Skin of body (tissue), 3 donors: ENCODE measurements at places on chromosomes 1 and 21. TPM values are rescaled to one million over a fixed set of nuclear protein-coding genes. Genes with fewer than 3 reads are reported as not detected.

GRCh38 chr21:33401630-33401992, 1.6 kb upstream of the IFNGR2 start:
- DNase-seq, result peak; percentile 86

GRCh38 chr1:14103878-14104430, 404.0 kb downstream of the PRDM2 start:
- no peak for DNase-seq

- DNase-seq, result no peak
Measured at GRCh38 chr1:117008656-117009055, 7.1 kb downstream of the CD101 start.

- DNase-seq, result no peak
Measured at GRCh38 chr1:41581216-41582003, 96.9 kb upstream of the EDN2 start.

- no peak for DNase-seq
Measured at GRCh38 chr1:67184838-67185421, 18.7 kb downstream of the IL23R start.

DNA sequence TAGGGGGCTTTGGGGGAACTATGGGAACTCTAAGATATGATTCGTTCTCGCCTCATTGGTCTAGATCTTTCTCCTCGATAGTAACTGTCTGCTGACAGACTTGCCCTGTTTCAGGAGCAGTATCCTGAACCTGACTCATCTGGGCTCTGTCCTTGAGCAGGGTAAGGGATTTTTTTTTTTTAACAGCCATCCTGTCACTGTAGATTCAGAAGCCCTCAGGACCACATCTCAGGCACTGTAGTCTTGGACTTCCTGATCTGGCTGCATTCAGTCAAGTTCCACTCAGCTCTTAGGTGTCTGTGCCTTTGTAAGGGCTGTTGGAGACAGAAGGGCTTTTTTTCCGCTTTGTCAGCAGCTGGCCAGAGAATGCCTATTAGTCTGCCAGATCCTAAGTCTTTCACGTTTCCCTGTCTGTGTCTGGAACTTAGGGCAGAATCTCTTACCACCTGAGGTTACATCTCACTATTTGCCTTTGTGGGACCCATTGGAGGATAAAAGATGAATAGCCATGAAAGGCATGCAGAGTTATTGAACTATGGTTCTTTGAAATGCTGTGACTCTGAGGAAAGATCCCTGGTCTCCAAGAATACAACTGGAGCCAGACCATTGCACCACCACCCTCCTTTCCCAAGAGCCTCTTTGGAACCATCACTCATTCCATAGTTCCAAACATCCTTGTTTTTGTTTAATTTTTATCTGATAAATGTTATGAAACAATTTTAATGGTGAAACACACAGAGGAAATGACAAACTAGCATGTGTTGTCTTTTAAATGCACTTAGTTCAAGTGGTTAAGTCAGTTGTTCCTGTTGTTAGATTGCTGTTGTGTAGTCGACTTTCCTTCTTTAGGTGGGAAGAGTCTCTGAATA, 49.7 kb upstream of the MACF1 start:
- DNase-seq, result no peak

GRCh38 chr21:26925636-26926035, 41.3 kb downstream of the ADAMTS5 start:
- DNase-seq, result no peak

DNA sequence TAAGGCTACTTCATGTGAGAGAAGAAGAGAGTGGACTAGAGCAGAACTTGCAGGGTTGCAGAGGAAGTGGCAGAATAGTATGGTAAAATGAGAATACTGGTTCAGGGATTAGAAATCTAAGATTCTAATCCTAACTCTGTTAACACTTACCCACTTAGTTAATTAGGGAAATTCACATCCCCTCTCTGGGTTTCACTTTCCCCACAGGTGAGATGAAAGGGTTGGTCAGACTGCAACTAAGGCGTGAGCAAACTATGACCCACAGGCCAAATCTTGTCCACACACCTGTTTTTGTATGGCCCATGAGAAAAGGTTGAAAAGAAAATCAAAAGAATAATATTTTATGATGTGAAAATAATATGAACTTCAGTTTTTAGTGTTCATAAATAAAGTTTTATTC, 117.5 kb downstream of the MACF1 start:
- no peak for DNase-seq

DNA sequence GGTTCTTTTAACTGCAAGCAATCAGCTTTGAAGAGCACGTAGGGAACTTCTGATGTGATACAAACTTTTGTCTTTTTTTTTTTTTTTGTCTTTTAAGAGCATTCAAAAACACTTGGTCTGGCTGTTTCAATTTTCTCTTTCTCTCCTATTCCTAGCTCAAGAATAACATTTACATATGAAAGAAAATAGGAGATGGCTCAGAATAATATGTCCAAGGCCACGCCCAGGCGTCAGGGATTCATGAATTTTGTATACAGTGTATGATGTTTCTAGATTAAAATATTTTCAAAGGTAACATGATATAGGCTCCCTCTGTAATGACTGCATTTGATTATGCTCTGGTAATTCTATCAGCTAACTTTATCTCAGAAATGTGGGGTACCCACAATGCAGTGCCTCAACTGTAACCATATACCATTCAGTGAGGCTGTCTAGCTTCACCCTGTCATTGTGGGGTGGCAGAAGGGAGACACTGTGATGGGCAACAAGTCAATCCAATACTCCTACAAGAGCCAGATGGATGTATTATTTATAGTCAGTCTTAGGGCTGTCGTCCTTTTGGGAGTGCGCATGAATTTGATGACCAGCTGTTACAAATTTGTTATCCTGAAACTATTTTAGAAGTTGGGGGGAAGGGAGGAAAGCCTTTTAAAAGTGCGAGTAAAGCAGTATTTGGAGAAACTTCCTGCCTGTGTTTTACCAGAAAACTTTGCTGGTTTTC, 1.5 kb upstream of the AKNAD1 start:
- DNase-seq, result peak; percentile 81

DNA sequence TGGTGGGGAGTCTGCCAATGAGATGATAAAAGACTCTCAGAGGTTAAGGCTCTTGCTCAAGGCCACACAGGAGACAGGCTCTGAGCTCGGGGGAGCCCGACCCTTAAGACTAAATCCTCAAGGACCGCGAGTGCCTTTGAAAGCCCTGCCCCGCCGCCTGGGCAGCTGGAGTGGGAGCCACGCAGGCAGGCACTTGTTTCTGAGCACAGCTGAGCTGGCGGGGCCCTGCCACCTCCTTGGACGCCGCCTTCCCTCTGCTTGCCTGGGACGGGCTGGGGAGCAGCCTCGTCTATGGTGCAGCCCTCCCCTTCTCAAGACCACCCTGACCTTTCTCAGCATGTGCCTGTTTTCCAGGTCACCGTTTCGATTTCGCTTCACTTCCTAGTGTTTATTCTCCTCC, 169.3 kb downstream of the CAMTA1 start:
- DNase-seq, result no peak

DNA sequence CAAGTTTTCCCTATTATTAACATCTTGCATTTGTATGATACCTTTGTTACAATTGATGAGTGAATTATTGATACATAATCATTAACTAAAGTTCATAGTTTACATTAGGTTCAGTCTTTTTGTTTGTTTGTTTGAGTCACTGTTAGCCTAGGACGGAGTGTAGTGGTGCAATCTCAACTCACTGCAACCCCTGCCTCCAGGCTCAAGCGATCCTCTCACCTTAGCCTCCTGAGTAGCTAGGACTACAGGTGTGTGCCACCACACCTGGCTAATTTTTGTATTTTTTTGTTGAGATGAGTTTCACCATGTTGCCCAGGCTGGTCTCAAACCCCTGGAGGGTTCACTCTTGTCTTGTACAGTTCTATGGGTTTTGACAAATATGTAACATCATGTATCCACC, 33.9 kb upstream of the PGM1 start:
- DNase-seq, result no peak

- no peak for DNase-seq
Measured at GRCh38 chr1:81974222-81974841, 173.6 kb downstream of the ADGRL2 start.

DNA sequence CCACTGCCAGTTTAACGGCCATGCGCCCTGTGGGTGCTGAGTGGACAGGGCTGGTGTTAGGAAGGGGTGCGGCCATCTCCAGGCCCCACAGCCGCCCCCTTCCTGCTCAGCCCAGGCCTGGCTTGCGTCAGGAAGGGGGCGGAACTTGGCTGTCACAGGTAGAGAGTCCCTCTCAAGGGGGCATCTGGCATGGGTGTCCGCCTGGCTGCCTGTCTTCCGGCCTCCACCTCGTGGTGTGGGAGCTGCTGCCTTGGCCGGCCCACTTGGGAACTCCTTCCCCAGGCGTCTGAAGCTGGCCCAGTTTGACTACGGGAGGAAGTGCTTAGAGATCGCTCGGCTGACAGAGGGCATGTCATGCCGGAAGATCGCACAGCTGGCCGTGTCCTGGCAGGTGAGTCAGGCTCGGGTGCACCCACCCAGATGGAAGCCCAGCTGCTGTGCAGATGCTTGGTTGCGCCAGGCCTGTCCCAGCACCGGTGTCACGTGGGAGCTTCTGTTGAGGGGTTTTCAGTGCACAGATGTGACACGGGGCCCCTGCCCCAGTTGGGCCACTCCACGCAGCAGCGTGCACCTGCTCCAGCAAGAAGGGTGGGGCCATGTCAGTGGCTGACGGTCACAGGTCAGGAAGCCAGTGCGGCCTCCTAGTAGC, 9.1 kb upstream of the ATAD3B start:
- no peak for DNase-seq

DNA sequence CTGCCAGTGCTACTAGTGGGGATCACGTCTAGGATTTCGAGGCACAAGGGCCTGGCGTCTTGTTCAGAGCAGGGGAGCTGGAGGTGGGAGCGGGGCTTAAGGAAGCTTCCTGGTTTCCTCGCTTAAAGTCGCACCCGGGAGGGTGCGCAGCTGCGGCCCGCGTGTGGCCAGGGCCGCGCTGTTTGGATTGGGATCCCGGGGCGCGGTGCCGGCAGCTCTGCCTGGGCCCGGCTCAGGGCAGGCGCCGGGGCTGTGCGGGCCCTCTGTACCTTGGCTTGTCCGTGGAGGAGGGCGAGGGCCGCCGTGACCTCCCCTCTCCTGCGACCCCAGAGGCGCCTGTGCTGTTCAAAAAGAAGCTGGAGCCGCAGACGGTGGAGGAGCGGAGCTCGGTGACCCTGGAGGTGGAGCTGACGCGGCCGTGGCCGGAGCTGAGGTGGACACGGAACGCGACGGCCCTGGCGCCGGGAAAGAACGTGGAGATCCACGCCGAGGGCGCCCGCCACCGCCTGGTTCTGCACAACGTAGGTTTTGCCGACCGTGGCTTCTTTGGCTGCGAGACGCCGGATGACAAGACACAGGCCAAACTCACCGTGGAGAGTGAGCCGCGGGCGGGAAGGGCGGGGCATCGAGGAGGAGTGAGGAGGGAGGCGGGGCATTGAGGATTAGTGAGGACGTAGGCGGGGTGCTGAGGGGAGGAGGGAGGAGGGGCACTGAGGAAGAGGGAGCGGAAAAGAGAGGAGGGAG, 67.8 kb downstream of the OBSCN start:
- DNase-seq, result peak; percentile 81

DNA sequence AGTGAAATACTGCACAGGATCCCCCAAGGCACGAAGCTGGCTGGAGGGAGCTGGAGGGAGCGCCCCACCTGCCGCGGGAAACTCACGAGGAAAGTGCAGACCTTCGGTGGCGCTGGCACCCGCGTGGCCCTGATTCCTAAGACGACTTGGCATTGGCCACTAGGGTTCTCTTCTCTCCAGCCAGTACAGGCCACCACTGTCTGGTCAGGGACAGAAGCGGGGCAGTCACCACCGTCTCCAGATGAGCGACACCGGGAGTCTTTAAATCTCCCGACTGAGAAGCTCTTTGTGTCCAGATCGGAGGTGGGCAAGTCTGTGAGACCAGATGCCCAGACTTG, 19.2 kb upstream of the CHIA start:
- DNase-seq, result no peak

- DNase-seq, result no peak
Measured at GRCh38 chr1:172019976-172020375, 178.7 kb downstream of the DNM3 start.

DNA sequence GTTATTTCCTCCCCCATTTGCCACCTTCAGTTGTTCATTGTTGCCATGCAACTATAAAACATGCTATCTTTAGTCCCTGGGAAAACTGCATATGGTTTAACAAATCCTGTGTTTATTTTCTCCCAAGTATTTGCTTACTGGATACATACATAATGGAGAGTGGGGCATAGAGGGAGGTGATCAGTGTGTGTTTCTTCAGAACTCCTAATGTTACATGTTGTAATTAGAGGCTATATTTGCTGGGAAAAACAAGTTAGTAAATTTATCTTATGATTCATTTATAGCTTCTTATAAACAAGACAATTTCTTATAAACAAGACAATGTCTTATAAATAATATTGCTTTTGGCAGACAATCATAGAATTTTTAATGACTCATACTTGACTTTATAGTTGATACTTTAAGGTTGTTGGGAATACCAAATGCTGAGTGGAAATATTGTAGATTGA, 7.3 kb upstream of the GIPC2 start:
- no peak for DNase-seq

- no peak for DNase-seq
Measured at GRCh38 chr1:16459352-16459925, 18.9 kb downstream of the NECAP2 start.

DNA sequence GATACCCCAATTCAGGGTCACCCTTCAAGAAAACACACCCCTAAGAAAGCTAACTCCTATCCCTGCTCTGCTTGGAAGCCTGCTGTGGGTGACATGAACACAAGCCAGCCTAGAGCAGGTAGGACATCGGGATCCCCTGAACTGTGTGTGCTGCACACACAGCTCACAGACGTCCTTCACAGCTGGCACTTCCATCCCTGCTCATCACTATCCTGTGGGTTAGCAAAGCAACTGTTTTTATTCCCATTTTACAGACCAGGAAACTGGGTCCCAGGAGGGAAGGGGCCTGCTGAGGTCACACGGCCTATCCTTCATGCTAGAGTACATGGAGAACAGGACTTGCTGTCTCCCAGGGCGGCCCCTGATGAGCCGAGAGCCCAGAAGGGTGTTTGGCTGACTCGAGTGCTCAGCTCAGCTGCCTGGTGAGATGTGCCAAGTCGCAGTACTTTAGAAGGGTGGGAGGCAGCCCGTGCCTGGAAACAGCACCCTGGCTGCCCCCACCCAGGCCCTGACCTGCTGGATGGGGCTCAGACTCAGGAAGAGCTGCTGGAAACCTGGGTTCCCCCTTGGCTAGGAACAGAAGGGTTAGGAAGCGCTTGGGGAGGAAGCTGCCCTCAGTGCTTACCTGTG, 28.3 kb upstream of the BTG2 start:
- no peak for DNase-seq

PFDN2 gene
- 25.4 TPM for total RNA-seq

NGF gene
- total RNA-seq, result 4.1 TPM

FMN2 gene
- total RNA-seq, result 0.69 TPM
